Amygdala (tissue), 56 donors: ENCODE measurements at places on chromosomes 3 and 15.
A peak's percentile ranks its signal among the peaks of the same experiment; 100 is the strongest.

- peak; percentile 36 for DNase-seq
Measured at GRCh38 chr3:171459137-171459941, 866 bp downstream of the TNIK start.

DNA sequence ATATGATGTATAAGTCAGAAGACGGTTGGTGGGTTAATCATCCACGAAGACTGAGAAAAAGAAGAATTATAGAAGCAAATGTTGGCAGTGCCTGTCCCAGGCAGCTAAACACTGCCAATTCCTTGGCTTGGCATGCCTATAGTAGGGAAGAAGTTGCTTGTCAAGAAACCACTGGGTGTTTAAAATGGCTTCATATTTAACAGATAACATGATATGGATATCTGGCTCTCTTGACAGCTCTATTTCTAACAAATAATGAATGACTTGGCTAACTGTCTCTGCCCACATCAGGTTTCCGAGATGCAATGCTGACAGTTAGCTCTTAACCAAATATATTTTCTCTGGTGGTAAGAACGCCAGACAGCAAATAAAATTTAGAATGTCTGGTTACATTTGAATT lies 341.7 kb upstream of the KCNMB2 start:
- no peak for DNase-seq

DNA sequence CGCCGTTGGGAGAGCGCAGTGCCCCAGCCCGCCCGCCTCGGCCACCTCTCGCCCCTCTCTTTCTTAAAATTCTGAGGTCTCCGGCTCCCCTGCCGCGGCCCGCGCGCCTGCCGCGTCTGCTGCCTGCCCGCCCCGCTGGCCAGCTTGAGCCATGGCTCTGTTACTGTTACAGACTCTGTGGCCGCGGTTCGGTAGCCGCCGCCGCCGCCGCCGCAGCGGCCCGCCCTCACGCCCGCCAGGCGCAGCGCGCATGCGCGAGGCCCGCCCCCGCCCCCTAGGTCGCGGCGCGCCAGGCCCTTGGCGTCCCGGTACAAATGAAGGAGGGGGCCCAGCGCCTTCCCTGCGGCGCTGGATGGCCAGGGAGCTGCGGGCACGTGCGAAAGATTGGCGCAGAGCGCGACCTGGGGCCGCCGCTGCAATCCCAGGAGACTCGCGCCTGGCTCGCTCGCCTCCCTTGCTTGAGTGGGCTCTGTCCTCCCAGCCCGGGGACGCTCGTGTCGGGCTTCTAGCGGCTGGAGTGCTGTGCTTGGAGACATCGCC lies at the start of gene ONECUT1:
ONECUT1 (minus strand) TSS at position 168 of the 540 bp plus-strand sequence. CDS start 452 bp downstream, outside the sequence.
- DNase-seq = no peak

- DNase-seq = no peak
Measured at GRCh38 chr15:41566121-41566885, 7.3 kb downstream of the TYRO3 start.

DNA sequence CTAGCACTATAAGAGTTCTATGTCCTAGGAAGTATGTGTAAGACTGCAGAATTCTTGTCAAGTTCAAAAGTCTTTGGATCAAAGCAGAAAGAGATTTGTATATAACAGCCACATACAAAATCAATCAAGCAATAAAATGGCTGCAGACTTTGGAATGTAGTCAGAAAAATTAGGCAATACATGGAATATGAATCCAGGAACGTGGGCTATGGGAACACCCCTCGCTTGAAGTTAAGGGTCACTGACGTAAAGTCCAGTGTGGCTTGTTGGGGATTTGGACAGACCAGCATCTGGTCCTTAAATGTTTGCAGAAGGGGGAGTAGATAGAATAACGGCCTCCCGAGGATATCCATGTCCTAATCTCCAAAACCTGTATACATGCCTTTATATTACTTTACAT lies 178.6 kb downstream of the ADAMTS9 start:
- no peak for DNase-seq

DNA sequence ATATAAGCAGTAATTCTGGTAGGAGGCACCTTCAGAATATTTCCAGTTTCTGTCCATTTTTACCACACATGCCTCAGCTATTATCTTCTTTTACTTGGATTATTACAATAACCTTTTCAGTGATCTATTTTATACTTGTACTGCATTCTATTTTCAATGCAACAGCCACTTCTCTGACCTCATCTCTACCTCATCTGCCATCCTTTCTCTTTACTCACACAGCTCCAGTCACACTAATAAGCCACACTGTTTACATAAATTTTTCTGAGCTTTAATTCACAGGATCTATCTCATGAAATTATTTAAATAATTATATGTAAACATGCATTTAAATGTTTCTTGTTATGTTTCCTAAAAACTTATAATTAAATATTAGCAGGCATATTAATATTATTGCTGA lies 47.3 kb upstream of the BCHE start:
- no peak for DNase-seq
